ENCODE measurements at places on chromosomes 6 and 20.

DNA sequence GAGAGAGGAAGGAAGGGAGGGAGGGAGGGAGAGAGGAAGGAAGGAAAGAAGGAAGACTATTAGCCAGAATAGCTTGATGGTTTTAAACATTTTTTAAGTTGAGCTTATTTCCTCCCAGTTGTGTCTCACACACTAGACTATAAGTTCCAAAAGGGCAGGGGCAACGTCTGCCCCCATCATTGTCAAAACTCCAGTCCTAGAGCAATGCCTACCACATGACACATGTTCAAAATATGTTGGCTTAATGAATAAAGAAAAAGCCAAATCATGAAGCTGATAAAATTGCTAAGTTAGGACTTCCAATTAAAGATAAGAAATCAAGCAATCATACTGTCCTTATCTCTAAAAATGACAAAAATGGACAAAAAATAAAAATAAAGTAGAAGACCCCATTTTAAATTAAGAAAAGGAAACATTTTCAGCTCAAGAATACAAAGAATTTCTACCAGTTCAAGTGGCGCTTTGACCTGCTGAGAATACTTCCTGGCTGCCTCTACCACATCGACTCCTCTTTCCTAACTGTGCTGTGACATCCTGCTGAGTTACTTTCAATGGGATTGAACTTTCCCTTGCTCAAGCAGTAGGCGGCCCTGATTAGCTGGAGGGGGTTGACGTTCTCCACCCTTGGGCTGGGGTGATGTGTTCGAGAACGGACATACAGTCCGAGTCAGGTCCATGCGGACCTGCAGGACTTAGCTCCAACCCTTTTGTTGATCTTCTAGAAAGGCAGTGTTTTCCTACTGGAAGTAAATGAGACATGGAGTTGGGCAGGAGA is 283.9 kb upstream of the FOXQ1 start:
- no peak for DNase-seq

- DNase-seq: no peak
These were observed 124.4 kb downstream of the MAP7 start for GRCh38 chr6:136425793-136426192.

- DNase-seq: no peak
These were observed 102.6 kb downstream of the KIF13A start for GRCh38 chr6:17884498-17885478.

DNA sequence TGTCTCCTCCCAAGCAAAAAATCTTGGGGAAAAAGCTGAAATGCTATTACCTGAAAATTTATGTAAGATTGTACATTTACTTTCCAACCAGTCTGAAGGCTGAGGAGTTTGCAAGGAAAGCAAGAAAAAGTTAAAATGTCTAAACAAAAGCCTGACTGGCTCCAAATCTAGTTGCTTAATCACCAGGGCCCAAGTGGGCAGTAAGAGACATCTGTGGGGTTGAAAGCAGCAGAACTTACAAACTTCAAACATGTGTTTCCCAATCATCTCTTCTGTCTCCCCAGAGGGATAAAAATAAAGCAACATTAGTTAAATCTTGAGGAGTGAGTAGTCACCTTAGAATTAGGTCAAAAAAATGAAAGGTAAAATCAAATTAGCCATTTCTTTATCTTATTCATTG is 98.6 kb downstream of the OGFRL1 start:
- DNase-seq: no peak

GRCh38 chr20:24781418-24781980 is 167.6 kb upstream of the CST7 start:
- no peak for DNase-seq

All from NCI-H2081 (cell line).